ENCODE measurements at places on chromosomes 12 and 14.

GRCh38 chr12:26319511-26319910, 124.1 kb downstream of the SSPN start:
- DNase-seq = peak; percentile 22

DNA sequence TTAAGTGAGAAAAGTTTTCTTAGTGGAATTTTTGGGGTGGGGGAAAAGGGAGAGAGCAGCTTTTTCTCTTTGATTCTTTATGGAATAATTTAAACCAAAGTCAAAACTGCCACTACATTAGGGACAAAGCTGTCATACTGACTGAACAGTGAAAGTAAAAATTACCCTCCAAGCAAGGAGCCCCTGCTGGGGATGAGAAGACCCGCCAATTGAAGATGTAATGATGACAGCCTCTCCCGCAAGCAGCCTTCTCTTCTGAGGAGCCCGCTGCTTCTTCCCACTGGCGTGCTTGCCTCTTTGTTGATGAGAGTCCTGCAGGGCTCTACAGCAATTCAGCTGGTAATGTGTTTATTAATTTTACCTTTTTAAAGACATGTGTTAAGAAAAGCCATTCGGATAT, 151.0 kb downstream of the EFCAB11 start:
- no peak for DNase-seq

DNA sequence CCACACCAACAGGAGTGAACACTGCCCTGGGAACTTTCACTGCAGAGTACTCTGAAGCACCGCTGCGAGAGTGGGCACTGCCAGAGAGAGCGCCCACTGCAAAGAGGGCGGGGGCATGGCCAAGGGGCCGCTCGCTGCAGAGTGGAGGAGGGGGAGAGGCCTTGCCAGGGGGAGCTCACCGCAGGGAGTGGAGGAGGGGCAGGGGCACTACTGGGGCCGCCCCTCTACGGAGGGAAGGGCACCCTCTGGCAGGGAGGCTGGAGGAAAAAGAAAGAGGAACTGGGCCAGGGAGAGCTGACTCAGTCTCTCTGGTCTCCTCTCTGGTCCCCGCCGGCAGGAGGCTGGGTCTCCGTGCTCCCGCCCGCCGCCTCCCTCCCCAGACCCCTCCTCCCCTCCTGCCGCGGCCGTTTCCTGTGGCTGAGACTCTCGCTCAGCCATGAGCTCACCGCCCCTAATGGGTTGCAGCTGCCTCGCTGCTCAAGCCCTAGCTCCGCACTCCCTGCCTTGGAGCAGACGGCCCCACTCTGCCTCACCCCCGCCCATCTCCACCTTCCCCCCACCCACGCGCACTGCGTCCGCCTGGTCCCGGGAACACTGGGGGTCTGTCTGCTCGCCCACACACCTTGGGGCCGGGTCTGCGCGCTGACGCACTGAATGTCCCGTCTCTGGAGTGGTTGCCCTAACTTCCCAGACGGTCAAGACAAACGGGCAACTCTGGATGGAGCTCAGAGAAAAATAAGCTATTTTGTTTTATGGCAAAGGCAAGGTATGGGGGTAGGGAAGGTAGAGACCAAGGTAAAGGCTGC, 1.3 kb downstream of the ARHGEF40 start:
- peak; percentile 97 for DNase-seq

DNA sequence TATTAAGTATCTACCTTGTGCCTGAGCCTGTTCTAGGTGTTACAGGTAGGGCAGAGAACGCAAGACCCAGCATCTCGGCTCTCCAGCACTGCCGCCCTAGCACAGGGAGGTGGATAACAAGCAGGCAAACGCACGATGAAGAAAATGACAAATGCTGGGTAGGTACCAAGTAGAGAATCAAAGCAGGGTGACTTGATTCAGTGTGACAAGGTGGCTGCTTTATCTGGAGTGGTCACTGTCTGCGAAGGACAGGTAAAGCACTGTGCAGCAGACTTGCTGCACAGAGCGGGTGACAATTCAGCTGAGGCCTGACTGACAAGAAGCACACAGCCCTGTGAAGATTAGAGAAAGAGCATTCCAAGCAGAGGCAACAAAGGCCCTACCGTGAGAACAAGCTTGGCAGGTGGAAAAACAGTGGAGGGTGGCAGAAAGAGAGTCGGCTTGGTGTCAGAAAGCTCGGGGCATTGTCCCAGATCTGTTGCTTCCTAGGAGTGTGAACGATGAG, 12.9 kb downstream of the PRKCH start:
- DNase-seq = no peak

- DNase-seq = no peak
Measured at GRCh38 chr14:30906752-30907658, 32.6 kb downstream of the COCH start.

GRCh38 chr12:98418357-98419075, 96.9 kb upstream of the TMPO start:
- DNase-seq = peak; percentile 99

- DNase-seq = no peak
Measured at GRCh38 chr12:108313606-108314351, 25.3 kb downstream of the CMKLR1 start.

GRCh38 chr12:25107920-25108319, 87.0 kb downstream of the DNAI7 start:
- DNase-seq = no peak

- DNase-seq = no peak
Measured at GRCh38 chr14:78228702-78229327, 58.6 kb downstream of the NRXN3 start.

DNA sequence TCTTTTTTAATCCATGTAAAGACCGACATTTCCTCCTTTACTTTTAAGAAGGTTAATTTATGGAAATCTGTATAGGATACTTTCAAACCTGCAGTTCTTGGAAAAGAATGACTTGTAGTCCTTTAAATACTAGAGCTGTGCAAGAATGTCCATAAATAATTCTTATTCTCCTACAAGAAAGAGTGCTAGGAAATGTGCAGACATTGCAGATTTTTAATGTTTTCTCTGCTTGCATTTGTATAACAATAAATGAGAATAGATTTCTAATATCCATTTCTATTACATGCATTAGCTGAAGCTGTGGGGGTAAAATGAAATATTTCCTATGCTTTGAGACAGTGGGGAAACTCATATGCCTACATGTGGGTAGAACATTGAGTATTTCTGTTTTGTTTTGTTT, 607.2 kb upstream of the NOVA1 start:
- DNase-seq = no peak

- no peak for DNase-seq
Measured at GRCh38 chr12:98291828-98292227, 223.6 kb upstream of the TMPO start.

- DNase-seq = no peak
Measured at GRCh38 chr14:98950353-98950895, 321.6 kb downstream of the BCL11B start.

DNA sequence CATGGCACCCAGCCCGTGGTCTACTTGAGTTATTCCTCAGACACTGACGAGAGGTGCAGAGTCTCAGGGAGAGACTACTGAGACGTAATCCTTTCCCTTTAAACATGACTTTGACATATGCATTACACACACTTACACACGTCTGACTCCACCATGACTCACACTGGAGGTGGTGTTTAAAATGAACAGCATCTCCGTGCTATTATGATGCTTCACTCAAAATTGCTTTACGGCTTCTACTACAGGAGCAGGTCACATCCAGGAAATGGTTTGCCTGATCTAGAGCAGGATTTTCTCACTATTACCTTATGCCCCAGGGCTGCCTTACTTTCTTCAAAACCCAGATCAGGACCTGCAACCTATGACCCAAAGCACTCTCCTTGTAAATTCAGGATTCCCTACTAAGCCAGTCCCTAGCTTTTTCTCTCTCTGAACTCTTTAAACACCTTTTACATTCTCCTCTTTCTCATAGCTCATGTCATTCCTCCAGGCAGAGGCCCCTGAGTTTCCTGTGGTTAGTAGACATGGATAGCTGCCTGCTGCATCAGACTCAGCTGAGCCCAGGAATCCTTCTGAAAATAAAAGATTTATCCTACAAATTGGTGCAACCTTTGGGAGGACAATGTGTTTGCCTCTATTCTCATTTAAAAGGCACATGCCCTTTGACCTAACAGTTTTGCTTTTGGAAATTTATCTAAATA, 31.2 kb downstream of the TMCC3 start:
- peak; percentile 82 for DNase-seq

DNA sequence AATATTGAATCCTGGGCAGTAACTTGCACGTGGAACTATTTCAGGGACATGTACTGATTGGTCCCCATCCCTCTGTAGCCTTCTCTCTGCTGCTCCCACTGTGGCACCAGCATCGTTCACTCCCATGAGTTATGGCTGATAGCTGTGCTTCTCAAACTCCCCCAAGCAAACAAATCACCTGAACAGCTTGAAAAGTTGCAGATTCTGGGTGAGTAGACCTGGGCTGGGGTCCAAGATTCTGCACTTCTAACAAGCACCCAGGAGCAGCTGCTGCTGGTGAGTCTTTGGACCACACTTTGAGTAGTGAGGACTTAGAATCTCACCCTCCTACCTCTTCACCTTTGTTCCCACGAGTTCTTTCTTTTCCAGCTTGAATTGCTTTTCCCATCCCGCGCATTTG, 49.4 kb upstream of the ZFP36L1 start:
- no peak for DNase-seq

- no peak for DNase-seq
Measured at GRCh38 chr14:95896498-95897135, 20.0 kb downstream of the TUNAR start.

DNA sequence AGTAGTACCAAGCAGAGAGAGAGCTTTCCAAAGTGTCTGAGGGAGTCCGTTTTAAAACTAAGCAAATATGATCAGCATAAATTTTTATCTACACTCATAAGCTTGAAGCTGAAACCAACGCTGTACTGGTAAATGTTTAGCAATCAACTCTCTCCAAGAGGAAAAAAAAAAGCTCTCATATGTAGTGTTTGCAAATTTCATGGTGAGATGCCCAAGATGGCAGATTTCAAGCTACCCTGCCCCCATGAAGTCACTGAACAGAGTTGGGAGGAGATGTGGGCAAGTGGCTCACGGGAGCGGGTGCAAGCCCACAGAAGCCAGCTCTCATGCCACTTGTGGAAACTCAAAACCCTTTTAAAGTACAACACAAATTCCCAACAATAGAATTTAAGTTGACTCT, 475.8 kb downstream of the BCAT1 start:
- DNase-seq = no peak

DNA sequence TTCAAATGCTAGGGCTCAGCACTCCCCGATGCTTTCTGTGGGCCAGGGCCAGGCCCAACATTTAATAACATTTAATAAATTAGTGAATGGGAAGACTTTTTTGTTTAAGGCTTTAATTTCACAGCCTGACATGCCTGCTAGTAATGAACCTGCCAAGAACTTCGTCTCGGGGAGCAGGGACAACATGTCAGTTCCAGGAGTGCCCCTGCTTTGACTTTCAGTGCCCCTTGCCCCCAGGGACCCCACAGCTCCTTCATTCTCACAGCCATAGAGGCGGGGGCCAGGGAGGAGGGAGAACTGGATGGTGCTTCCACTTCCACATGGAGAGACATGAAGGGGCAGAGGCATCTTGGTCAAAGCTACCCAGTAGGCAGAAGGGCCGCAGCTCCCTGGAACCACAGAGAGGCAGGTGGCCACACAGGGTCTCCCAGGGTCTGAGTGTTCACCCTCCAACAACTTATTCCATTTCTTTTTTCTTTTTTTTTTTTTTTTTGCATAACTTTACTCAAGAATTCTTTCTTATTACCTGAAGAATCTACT, 66.0 kb upstream of the DDX11 start:
- no peak for DNase-seq

- DNase-seq = no peak
Measured at GRCh38 chr14:90518069-90518940, 121.5 kb downstream of the CALM1 start.

GRCh38 chr12:45697371-45697770, 32.1 kb upstream of the ARID2 start:
- DNase-seq = no peak

DNA sequence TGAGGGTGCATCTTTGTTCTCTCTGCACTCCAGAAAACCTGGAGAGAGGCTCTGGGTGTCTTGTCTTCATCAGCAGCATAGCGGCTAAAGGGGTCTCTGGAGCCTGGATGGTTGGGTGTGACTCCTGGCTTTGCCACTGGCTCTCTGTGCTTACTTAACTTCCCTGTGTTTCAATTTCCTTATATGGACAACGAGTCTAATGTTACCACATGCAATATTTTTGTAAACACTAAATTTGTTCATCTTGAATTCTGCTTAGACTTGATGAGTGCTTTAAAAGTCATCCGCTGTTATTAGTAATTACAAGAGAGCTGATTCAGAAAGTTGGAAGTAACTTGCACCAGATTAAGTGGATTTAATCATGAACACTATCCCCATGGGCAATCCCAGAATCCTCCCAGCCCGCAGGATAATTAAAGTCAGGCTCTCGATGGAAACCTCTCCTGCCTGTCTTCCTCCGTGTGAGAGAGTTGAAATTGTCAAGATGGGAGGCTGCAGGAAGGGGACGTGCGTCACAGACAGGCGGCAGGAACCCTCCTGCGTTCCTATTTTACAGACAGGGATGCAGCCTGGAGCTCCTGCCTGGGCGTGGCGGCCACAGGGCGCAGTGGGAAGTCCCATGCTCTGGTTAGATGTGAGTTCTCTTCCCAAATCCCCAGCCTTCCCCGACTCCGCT, 201.2 kb downstream of the TTC8 start:
- DNase-seq = peak; percentile 78

DNA sequence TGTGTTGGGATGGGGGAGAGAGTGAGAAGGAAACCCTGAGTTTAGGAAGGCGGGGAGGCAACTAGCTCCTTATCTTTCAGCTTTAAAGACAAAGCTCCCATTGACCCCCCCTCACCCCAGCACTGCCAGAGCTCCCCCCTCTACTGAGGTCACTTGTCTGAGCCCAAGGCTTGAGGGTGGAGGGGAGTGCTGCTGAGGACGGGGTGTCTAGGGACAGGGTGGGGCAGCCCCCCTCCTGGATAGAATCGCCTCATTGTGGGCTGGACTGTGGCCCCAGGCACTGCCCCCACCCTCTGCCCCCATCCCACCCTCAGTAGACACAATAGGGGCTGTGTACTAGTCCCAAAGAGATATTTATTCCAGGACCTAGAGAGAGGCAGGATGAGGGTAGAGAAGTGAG, 3.0 kb downstream of the ERBB3 start:
- DNase-seq = no peak

- DNase-seq = no peak
Measured at GRCh38 chr12:68100241-68100640, 59.3 kb downstream of the IFNG start.

DNA sequence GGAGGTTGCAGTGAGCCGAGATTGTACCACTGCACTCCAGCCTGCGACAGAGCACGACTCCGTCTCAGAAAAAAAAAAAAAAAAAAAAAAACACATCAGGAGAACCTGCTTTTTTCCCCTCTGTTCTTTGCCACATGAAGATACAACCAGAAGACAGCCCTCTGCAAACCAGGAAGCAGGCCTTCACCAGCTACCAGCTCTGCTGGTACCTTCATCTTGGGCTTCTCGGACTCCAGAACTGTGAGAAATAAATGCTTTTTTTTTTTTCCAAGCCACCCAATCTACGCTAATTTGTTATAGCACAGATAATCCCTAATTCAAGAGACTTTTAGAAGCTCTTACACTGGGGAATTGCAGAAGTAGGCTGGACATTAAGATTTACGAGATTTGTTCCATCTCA, 121.2 kb downstream of the GARIN6 start:
- no peak for DNase-seq

- DNase-seq = no peak
Measured at GRCh38 chr14:104521816-104522745, 57.5 kb upstream of the C14orf180 start.

- no peak for DNase-seq
Measured at GRCh38 chr14:38496092-38496491, 240.2 kb upstream of the CLEC14A start.

- no peak for DNase-seq
Measured at GRCh38 chr14:49033131-49033530, 553.0 kb downstream of the RPS29 start.

- no peak for DNase-seq
Measured at GRCh38 chr14:23536494-23536893, 15.1 kb downstream of the ZFHX2 start.

Data from fibroblast of skin of back (primary cell).